ENCODE measurements at places on chromosomes 5 and 9. TPM values are rescaled to one million over a fixed set of nuclear protein-coding genes. Genes with fewer than 3 reads are reported as not detected.

The TAF11L6 gene
- not detected for polyA plus RNA-seq

GRCh38 chr9:100455470-100455869 lies 17.5 kb upstream of the TMEFF1 start:
- no peak for DNase-seq

- DNase-seq = no peak
These were observed 33.6 kb downstream of the HTR4 start for GRCh38 chr5:148620696-148621095.

GRCh38 chr5:109656829-109657228 lies 32.9 kb upstream of the MAN2A1 start:
- peak; percentile 44 for DNase-seq

The EPB41L4A gene
- polyA plus RNA-seq = 6.1 TPM

DNA sequence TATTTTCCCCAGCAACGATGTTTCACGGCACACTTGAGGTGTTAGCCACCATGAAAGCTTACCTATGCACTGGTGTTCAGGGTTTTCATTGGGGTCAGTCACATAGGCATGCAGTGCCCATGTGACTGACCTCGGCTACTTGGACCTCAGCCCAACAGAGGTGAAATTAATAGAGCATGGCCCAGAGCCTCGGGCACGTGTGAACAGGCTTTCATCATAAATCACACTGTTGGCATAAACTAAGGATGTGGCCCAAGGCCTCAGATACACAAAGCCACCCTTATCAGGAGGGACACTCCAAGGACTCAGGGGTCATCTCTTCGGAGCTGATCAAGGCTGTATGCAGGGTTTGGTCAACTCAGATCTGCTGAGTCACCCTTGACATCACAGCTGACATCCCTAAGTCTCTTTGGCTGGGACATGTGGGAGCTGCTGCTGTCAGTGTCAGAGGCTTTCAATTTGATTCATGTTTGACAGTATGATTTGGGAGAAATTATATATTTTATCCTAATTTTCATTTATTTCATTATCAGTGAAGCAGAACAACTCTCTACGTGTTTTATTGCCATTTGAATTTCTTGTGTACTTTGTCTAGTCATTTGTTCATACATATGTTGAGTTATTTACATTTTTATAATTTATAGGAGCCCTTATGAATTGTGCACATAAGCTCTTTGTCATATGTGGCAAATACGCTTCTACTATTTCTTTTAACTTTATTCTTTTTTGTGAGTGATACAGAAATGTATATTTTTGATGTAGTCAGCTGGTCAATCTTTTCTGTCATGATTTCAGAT lies 59.7 kb upstream of the ANKRD33B start:
- no peak for DNase-seq

GRCh38 chr5:12016159-12016746 lies 112.0 kb upstream of the CTNND2 start:
- peak; percentile 6 for DNase-seq

- peak; percentile 94 for DNase-seq
These were observed at the start of gene ALDH7A1 for GRCh38 chr5:126594748-126595485. TSS of gene ALDH7A1 (minus strand) at chr5:126595219. CDS start at chr5:126595198, 21 bp downstream.
